KG1 (cell line): ENCODE measurements at places on chromosomes 7 and 10.

DNA sequence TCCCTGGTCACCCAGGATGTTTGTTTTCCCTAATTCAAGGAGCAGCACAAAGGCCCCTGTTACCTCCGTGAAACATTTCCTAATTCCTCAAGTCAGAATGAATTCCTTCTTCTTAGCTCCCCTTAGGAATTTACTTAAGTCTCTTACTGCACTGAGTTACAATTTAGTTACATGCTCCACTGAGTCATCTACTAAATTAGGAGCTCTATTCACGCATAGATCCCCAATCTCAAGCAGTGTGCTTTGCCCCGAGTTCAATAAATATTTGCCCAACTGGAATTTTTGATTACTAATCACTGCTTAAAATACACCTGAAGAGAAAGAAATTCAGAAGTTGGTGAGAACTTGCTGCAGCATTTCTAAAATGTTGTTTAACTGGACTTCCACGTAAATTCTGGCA, 329.4 kb upstream of the MYO3A start:
- DNase-seq, result no peak

DNA sequence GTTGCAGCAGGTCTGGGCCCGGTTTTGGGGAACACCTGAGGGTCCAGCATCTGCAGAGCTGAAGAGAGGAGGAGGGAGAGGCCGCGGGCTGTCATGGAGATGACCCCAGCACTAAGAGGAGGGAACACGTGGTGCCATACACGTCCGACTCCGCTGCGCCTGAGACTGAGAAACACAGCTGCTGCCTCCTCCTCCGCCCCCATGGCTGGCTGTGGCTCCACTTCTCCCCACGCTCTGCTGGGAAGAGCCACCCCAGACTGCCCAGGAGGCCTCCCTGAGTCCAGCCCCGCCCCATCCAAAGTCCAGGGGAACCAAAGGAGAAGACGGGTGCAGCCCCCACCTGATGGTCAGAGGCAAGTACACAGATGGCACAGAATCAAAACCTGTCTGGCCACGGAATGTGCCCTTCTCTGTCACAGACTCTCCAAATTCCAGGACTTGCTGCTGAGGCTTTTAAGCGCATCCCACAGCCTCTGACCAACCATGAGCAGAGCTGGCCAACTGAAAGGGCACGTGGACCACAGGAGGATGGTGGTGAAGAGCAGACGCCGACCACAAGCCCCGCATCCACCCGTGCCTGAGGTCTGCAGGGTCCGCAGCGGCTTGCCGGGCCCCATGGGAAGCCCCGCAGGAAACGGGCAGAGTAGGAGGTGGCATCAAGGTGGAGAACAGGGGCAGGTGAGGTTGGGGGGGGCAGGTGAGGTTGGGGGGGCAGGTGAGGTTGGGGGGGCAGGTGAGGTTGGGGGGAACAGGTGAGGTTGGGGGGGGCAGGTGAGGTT, 24.0 kb downstream of the STK32C start:
- no peak for DNase-seq

DNA sequence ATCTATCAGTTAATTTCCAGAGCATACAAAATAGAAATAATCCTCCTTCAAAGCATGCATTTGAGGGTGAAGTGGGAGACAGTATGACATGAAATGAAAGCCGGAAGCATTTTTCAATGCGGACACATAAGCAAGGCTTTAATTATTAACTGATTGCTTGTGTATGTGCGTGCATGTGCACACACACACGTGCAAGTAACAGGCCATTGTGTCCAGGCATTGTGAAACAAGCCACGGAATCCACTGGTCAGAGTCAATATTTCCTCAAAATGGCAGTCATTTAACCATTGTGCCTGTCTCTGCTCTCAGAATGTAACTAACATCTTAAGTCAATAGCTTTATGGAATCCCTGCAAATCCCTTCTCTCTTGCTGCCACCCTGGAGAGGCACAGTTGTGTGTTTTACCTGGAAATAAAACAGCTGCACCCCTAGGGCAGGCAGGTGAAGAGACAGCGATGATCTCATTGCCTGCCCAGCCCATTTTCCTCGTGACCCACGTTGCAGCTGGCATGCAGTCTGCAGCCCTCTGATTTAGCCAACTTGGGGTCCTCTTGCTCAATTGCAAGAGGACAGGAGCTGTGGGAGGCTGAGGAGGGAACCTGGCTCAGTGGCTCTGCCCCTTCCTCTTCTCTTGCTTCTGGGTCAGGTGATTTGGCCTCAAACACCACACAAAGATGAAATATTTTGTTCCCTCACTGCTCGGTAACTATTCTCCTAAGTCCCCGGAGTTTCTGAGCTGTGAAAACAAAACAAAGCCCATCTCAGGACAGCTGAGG, 500.9 kb upstream of the ZMIZ1 start:
- DNase-seq, result no peak

DNA sequence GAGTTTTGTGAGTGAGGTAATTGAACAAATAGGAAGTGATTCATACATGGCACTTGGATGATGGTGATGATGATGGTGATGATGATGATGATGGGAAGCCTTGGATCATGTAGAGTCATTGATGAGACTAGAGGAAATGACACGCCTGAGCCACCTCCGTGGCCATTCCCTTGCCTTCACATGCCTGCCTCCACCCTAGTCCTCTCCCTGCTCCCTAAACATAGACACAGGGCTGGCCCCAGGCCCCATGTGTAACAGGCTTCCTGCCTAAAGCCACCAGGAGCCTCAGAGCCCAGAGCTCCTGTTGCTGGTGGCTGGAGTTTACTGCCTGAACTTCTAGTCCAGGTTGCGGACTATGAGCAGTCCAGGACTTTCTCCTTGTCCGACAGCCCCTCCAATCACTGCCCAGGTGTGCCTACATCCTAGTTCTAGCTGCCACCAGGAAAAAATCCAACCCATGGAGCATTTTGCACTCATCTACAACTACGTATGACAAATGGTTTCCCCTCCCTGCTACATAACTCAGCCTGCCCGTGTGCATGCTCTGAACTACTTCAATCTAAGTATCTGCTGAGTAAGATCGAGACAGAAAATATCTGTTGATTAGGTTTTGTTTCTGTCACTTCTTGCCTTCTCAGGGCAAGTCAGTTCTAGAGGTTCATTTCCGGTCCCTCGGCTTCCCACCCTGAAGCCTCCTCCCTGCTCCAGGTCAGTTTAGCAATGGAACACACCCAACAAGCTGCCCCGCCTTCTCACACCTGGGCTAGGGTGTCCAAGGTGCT, 35.5 kb upstream of the KDM7A start:
- no peak for DNase-seq

GRCh38 chr10:119368581-119368980, 161.2 kb downstream of the GRK5 start:
- no peak for DNase-seq

DNA sequence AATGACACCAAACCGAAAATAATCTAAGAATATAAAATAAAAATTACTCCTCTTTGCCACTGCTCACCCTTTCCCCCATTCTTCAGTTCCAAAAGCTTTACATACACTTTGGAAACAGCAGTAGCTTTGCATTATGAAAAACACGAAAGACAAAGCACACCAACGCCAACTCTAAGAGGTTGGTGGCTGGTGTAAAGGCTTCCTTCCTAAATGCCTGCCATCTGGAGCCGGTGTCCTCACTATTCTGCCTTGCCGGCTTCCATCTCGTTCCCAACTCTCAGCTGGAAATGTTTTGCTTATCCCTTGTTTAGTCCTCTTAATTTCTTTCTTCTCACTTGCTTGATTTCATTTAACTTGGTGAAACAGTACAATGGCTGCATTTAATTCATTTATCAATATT, 281.1 kb upstream of the LRRN3 start:
- DNase-seq, result no peak

GRCh38 chr10:73043766-73044377, 52.8 kb downstream of the P4HA1 start:
- no peak for DNase-seq
